ENCODE measurements at places on chromosomes 6 and 20.

DNA sequence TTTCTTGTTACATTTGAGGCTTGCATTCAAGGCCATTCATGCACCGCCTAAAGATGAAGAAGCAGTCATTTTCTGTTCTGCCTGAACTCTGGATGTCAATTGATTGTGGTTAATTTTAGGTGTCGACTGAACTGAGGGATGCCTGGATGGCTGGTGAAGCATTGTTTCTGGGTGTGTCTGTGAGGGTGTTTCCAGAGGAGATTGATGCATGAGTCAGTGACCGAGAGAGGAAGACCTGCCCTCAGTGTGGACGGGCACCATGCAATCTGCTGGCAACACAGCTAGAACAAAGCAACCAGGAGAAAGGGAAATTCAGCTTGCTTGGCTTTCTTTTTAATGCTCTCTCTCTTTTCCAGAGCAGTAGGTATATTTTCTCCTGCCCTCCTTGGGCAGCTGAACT lies 164.1 kb upstream of the ECI2 start:
- no peak for DNase-seq

DNA sequence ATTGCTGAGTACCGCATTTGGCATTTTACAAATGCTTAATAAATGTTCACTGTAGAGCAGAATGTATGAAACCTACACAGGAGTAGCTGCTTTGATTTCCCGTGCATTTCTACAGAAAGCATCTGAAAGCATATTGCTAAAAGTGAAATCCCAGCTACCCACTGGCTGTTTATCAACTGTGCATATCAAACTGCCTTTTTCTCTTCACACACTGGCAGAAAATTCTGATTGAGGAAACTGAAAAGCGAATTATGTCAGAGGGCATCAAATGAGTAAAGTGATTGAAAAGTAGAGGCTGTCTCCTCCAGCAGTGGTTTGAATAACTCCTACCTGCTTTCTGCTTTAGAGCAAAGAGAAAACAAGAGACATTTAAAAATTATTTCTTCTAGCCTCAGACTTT lies 28.0 kb downstream of the STX11 start:
- DNase-seq = no peak

DNA sequence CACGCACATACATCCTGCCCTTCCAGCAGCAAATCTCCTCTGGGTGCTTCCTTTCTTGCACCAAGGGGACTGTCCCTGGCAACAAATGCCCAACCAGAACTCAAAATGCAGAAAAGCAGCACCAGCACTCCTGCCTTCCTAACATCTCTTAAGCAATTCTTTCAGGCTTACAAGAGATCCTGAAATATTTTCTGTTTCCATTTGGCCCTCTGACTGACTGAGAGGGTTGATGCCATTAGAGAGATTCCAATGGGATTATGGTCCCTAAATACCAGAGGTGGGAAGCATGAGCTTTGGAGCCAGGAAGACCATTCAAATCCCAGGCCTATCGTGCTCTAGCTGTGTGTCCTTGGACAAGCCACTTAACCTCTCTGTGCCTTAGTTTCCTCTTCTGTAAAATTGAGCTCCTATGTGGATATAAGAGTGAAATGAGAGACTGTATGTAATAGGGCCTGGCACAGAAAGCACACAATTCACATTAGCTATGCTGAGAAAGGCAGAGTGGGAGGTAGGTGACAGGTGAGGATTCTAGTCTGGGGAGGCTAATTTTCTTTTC lies 56.8 kb downstream of the PRDM1 start:
- DNase-seq = no peak

DNA sequence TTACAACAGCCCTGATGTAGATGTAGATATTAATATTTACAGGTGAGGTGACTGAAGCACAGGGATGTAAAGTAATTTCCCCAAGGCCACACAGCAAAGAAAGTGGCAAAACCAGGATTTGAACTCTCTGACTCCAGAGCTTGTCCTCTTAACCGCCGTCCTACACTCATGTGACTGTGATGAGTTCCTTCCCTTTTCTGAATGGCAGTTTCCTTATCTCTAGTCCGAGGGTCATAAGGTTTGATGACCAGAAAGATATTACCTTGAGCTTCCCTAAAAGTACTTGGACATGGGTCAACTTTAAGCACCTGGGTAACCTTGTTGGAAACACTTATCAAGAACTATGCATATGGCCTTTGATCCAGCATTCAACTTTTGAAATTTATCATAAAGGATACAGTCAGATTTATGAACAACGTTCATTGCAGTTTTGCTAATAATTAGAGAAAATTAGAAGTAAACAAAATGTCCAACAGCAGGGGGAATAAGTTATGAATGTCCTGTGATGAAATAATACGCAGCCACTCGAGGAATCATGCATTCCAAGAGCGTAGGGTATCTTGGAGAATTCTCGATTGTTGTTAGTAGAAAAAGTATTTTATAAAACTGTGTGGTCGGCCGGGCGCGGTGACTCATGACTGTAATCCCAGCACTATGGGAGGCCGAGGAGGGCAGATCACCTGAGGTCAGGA lies 2.3 kb upstream of the TLDC2 start:
- no peak for DNase-seq

- DNase-seq = no peak
Observed at GRCh38 chr20:20638878-20639277, 73.6 kb downstream of the RALGAPA2 start.

DNA sequence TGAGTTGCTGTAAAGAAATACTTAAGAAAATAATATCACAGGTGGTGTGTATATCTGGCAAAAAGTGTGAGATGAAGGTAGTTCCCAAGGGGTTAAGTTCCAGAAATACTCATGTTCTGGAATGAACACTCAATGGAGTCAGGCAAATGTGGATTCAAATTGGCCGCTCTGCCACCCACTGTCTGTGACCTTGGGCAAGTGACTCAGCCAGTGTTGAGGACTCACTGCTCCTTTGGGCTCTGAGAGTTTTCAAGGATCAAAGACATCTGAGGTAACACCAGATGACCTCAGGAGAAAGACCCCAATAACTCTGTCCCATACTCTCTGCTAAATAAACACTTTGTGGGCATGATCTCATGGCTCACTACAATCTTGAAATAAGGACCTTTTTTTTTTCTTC lies 59.2 kb upstream of the EYA2 start:
- DNase-seq = no peak

DNA sequence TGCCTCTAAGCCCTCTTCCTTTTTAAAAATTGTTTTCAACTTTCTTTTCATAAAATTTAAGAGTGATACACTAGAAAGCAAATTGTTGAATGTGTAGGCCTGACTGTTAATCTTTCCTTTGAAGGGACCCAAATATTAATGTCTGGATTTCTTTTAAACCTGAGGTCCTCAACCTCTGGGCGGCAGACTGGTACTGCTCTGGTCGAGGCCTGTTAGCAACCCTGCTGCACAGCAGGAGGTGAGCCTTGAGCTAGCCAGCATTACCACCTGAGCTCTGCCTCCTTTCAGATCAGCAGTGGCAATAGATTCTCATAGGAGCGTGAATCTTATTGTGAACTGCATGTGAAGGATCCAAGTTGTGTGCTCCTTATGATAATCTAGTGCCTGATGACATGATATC lies 191.2 kb downstream of the MANEA start:
- no peak for DNase-seq

DNA sequence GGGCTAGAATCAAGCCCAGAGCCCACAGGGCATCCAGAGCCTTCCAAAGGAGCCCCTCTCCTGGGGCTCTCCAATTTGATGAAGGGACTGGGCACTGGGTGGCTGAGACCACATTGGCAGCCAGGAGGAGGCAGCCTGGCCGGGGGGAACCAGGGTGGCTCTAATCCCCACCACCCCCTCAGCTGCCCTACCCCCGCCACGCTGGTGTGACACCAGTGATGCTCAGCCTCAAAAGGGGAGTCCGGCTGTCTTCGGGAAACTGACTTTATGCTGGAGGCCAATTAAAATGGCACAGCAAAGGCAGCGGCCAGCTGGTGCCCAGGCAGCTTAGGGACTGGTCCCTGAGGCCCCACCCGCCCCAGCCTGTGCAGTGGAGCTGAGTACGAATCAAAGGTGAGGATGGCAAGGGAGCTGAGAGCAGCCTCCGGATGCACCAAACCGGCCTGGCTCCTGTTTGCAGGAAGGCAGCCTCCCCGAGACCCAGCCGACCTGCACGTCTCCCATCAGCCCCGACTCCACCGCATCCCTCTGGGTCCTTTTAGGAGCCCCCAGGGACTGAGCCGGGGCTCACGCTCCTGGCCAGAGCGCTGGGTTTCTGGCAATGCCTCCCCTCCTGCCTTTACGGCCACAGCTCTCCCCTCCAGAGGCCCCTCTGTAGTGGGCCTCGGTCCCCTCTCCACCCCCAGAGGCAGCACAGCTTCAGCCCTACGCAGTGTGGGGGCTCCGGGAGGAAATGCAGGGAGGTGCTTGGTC lies 28.5 kb downstream of the CHRNA4 start:
- DNase-seq = no peak

DNA sequence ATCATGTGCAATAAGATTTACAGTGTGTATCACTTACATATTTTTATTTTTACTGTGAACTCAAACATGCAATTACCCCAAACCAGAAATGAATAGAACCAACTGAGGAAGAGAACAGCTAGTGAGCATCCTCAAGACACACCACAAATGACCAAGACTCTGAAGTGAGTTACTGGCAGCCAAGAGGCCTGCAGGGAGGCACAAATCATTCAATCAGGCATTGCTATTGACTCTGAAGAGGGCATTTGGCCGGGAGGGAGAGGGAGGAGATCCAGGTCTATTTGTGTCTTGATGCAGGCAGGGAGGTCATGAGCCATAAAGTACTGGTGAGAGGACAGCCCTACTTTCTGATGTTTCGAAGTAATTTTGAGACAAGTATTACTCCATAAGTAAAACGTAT lies 257.7 kb downstream of the BCKDHB start:
- DNase-seq = no peak

DNA sequence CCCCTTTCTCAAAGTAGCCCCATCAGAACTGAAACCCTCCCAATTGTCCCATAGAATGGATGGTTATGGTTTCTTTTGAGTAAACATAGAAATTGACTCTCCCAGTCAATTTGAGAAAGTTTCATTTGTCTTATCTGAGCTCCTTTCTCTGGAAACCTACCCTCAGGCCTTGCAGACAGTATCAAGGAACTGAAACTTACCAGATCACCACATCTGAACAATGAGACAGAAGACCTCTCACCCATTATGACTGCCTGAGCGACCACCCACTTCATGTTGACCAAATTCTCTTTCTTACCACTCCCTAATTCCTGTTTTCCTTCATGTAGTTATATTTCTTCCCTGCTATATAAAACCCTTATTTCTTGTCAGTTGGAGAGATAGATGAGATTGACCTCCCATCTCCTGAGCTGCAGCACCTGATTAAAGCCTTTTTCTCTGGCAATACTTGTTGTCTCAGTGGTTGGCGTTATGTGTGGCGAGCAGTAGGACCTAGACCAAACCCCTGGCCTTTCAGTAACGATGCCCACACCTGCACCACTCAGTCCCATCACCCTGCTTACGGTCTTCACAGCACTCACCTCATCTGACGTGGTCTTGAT lies 138.9 kb downstream of the ZNF217 start:
- no peak for DNase-seq
